ENCODE measurements at places on chromosomes 11 and 22. TPM values are rescaled to one million over a fixed set of nuclear protein-coding genes. Genes with fewer than 3 reads are reported as not detected.

- DNase-seq = no peak
Observed at GRCh38 chr22:37765498-37765897, 42.2 kb upstream of the GCAT start.

DNA sequence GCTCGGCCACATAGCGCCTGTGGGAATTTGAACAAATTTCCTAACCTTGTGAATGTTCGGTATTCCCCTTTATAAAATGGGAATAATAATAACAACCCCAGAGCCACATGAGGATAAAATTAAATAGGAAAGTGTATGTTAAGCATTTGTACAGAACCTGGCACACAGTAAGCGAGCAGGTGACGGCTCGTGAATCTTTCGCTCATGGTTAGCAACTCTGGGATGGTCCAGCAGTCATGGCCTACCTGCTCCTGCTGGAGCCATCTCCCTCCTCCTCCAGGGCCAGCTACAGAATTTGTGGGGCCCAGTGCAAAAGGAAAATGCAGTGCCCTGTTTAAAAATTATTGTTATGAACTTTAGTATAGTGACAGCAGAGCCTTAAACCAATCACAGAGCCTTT lies 88.5 kb upstream of the CSNK2A3 start:
- no peak for DNase-seq

DNA sequence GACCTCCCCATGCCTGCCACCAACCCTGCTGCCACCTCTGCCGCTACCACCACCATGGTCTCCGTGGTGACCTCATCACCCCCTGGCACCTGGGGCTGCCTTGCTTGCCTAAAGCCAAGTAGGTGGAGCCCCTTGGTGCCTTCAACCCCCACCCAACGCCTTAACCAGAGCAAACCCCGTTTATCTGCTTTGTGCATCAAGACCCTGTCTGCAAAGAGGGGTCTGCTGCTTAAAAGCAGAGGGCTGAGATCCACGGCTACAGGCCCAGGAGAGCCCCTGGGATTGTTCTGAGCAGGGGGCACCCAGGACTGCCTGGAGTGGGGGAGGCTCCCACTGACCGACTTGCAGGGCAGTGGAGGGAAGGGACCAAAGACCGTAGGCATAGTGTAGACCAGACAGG lies 4.9 kb upstream of the PPIL2 start:
- no peak for DNase-seq

GRCh38 chr22:23108249-23109078 lies 33.3 kb downstream of the RSPH14 start:
- DNase-seq = no peak

- peak; percentile 82 for DNase-seq
Observed at GRCh38 chr22:29344137-29344536, 28.6 kb upstream of the RASL10A start.

IFT27 gene
- 12.9 TPM for total RNA-seq

OR8D4 gene
- not detected for total RNA-seq

CEND1 gene
- total RNA-seq = under 0.01 TPM
